Stimulated activated CD8-positive, alpha-beta memory T cell treated with anti-CD3 and anti-CD28 coated beads, Interleukin-7, amount 100 ng/mL, for 1 hour (primary cell): ENCODE measurements at places on chromosomes 4 and X.

- no peak for DNase-seq
Measured at GRCh38 chr4:15374656-15375055, 53.2 kb upstream of the C1QTNF7 start.

- DNase-seq, result no peak
Measured at GRCh38 chr4:10371869-10372471, 85.3 kb downstream of the ZNF518B start.

DNA sequence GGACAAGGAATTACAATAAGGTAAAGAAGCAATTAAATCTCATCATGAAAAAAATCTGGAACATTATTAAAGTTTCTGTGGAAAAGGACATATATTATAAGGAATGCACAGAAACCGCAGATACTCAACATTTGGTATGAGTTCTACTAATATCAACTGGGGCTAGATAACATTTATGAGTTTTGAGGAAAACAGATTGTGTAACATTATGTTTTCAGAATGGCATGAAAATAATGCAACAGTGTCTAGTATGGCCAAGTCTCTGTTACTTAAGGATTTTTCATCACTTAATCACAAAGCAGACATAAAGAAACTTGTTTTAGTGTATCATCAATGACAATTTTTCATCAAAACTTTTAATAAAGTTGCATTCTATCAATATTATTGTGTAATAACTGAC is 785.0 kb downstream of the GLUD2 start:
- no peak for DNase-seq

DNA sequence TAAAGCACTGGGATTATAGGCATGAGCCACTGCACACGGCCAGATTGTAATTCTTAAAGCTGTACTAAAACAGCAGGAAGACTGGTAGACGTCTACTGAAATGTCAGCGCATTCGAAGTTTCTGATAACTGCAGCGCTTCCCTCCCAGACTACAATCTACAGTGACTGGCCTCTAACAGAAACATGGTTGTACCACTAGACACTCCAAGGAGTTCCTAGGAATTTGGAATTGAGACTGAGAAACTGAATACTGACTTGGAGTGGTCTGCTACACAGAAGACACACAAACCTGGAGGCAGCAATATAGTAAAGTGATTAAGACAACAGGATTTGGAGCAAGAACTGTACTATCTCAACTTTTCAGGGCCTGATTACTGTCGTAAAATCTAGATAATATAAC is 937 bp downstream of the HELQ start:
- no peak for DNase-seq

- no peak for DNase-seq
Measured at GRCh38 chr4:26161030-26161824, 159.6 kb upstream of the RBPJ start.

GRCh38 chr4:123606336-123606735 is 209.7 kb downstream of the SPRY1 start:
- no peak for DNase-seq
